ENCODE measurements at places on chromosomes 1 and 21.

DNA sequence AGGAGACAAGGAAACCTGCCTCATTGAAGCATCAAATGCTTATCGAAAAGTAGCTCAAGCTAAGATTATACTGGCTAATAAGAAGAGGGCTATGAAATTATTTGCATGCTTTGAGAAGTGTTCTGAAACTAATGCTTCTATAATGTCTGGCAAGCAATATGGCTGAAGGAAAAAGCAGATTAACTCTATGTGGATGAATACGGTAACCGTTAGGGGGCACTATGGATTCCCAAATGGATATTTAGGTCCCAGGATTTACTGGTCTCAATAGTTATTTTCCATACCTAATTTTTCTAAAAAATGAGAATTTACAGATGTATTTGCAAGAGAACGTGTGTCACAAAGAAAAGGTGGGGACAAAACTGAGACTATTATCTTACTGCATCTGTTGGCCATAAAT, 34.6 kb upstream of the RRP15 start:
- DNase-seq = no peak

- DNase-seq = no peak
Observed at GRCh38 chr1:226302731-226303130, 6.2 kb downstream of the LIN9 start.

DNA sequence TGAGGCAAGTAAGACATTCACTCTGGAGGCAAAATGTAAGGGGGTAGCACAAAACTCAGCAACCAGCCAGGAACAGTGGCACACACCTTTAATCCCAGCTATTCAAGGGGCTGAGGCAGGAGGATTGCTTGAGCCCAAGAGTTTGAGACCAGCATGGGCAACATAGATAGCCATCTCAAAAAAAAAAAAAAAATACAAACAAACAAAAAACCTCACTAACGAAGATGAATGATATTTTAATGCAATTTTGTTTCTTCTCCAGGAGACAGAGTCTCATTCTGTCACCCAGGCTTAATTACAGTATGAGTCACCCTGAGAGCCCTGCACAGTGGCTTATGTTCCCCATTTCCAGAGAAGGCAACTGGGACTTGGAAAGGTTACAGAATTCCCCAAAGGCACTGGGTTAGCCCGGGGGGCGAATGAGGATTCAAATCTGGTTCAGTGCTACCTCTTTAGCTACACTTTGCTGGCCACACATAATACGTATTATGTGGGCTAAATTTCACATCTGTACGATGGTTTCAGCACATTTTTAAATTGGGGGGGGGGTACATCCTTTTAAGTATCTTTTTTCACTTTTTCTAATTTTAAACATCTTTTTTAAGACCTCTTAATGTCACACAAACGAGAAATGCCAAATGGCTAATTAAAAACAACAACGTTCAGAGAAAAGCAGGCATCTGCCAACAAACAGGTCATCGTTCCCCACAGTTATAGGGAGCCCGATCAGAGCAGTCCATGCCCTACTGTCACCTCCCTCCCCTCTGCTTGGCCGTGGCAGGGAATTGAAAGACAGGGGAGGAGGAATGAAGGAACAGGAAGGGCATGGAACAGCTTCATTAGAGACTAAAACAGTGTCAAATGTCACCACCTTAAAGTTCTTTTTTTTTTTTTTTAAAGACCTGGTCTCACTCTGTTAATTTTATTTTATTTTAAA, 3.5 kb downstream of the CELA2A start:
- DNase-seq = no peak

DNA sequence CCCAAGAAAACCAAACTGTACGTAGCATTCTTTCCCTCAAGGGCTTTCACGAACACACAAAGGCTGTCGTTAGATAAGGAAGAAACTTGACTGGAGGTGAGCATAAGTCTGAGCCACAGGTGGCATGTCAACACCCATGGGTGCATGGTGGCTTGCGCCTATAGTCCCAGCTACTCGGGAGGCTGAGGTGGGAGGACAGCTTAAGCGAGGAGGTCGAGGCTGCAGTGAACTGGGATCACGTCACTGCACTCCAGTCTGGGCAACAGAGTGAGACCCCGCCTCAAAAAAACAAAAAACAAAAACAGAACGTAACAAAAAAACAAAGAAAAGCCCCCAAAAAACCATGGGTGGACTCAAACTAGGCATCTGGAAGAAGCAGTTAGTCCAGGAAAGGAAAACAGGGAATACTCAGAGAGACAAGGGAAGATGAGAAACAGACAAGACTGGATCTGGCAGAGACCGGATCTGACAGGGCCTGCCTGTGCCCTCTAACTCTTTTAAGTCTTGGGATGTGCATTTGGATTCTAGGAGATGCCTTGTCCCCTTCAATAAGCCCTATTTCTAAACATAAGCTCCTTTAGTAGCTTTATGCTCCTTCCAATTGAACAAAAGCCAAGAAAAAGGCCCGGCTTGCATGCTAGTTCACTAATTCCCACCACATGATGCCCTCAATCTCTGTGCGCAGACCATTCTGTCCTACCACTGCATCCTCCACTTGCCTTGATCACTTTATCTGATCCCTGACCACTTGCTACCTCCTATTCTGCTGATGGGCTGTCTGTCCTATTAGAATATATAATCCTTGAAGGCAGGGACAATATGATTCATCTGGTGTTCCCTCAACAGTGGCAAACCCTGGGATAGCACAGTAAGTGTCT, 73.8 kb downstream of the APP start:
- no peak for DNase-seq

DNA sequence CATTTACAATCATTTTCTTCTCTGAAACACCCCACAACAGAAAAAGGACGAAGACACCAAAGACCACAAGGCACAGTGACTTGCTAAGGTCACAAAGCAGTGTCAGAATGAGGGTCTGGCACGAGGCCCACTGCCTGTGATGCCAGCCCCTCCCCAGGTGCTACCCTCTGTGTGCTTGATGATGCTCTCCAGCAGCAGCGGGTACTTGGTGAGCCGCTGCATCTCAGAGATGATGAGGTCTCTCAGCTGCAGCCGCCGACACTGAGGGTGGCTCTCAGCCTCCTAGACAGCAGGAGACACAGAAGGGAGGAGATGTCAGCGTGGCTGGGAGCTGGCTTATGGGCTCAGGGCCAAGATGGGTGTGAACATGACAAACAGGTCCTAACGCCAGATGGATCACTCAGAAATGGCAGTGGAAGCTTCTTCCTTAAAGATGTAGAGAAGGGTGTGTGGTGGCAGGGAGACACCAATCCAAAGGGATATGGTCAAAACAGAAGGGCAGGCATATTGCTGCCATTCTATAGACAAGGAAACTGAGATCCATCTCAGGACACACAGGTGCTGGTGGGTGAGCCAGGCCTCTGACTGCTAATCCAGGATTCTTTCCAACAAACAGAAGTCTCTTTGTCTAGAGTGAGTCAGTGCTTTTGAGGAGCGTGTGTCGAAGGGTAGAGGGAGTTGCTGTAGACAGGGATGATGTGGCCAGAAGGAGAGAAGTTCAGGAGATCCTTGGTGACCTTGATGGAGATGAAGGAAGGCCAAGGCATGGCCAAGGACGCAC, 25.6 kb downstream of the LRRC71 start:
- DNase-seq = no peak

GRCh38 chr1:1631782-1632420, at the start of gene MMP23B:
TSS of gene MMP23B (plus strand) at chr1:1632173. CDS start at chr1:1632219, 46 bp downstream.
- DNase-seq = no peak

- no peak for DNase-seq
Observed at GRCh38 chr1:203078478-203078877, 7.3 kb downstream of the MYOG start.

DNA sequence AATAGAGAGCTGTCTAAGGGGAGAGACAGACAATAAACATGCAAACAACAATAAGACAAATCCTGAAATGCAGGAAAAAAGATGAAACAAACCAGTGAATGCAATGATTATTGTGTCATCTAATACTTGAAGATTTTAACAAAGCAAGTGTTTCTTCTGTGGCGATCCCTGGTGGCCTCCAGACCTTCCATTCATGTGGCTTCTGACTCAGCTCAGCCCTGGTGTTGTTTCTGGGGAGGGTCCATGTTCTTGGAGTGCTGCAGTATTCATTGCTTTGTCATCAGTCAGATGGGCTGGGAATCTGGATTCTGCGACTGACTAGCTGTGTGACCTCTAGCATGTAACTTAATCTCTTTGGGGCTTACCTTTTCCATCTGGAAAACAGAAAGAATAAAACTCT, 1.5 kb upstream of the C2CD4D start:
- no peak for DNase-seq

DNA sequence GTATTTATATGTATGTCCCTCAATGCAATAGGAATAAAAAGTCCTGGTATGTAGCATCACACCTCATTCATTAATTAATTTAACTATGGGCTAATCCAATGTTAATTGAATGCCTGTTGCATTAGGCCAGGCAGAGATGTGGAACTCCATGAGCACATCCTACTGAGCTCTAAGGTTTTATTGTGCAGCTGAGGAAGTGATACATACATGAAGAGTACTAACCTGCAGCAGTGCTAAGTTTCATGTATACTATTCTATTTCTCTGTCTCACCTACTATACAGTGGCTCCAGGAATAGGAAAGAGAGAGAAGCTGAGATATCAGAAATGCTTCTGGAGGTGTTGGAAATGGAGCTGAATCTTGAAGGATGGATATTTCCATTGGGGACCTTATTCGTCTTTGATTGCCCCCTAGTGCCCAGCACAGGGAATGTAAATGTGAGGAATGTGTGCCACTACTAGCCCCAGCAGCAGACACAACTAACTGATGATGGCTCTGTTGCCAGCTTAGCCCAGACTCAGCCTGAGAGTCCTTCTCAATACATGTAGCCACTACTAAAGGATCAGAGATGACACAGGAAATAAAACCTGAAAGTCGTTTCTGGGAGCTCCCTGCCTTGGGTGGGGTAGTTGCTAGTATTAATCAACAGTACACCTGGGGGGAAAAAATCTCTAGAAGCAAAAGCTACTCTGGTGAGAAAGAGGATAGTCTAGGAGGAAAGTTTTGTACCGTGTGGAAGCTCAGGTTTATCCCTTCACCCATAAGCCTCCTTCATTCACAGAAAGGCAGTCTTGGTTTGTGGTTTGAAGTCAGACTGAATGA, 173.3 kb upstream of the FOXD3 start:
- DNase-seq = no peak

DNA sequence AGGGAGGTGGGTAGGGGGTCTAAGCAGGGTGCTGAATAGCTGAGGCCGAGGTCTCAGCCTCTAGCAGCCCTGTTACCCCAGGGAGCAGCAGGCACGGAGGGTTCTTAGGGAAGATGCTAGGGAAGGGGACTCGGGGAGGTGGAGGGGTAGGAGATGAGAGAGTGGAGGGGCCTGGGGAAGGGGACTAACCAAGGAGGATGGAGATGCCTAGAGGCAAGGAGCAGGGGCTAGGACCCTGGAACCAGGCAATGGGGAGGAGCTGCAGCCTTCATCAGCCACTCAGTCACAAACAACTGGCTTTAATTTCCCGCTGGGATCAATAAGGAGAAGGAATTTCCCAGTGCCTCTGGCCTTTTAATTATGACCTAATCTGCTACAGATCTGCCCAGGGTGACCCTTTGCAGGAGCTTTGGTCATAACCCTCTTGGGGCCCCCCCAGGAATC, 2.9 kb upstream of the CRABP2 start:
- DNase-seq = no peak

DNA sequence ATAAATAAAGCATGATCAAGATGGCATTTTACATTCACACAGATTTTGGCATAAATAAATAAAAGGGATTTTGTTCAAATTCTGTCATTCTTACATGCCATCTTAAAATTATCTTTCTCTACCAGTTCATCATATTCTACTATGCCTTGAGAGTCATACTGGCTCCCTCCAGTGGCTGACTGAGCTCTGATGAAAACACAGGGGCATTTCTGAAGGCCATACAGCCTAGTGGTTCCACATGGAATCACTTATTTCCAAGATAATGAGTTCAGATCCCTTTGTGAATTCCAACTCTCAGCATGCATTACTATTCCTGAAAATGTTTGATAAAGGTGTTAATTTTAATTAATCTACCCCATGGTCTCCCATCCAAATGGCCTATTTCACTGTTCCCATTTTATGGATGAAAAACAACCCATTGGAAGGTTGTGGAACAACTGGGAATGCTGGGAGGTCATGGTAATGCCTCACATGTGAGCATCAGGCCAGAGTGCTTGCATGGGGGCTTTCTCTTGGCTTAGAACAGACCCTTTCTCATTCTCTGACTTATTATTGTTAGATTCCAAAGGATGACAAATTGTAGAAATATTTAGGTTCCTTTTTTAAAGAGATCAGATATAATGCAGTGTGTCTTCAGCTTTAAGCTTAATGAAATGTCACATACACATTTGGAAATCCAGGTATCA, 622.4 kb upstream of the PKN2 start:
- DNase-seq = peak; percentile 11

DNA sequence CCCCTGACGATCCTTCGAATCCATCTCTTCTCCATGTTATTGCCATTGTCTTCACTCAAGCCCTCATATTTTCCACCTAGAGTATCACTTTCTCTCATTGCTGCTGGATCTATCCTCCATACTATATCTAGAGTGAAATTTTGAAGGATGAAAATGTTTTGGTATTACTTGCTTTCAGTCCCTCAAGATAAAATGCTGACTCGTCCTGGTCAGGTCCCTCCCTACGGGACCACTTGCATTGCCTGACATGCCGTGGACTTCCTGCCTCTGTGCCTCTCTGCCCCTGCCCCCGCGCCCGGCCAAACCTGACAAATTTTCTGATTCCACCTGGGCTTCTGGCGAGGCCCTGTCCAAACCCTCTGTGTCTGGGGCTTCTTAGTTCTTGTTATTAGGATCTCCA, 23.6 kb downstream of the SPATA46 start:
- DNase-seq = no peak

GRCh38 chr1:12150456-12151200, 16.2 kb upstream of the TNFRSF1B start:
- DNase-seq = peak; percentile 52

- DNase-seq = no peak
Observed at GRCh38 chr1:94325377-94326302, 88.3 kb upstream of the ARHGAP29 start.

- no peak for DNase-seq
Observed at GRCh38 chr21:16309250-16309971, 579.6 kb downstream of the USP25 start.

DNA sequence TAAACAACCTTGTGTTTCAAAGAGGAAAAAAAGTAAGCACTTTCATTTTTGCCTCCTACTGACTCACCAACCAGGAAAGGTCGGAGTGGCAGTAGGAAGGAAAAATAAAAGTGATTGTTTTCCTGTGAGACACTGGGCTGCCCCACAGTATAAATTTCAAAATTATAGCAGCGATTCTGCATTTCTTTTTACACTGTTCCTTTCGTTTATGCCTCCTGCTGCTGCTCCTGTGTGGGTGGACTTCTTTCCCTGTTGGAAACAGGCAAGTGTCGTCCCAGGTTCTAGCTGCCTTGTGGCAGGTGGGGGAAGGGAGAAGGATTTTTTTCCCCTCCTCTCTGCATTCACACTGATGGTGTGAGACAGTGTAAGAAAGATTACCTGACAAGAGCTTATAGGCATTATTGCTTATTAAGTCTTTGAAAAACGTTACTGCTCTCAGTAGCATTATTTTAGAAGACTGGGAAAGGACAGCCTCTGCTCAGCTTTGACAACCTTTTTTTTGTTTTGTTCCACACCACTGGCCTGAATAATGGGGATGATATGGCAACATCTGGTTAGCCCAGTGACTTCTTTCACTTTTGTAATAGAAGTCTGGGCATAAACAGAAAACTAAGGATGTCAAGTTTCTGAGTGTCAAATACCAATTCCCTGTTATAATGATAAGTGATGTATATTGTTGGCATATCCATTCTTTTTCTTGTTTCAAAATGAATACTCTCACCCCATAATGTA, 77.9 kb downstream of the NEK7 start:
- DNase-seq = no peak
